ENCODE measurements at places on chromosomes 3 and 15.

DNA sequence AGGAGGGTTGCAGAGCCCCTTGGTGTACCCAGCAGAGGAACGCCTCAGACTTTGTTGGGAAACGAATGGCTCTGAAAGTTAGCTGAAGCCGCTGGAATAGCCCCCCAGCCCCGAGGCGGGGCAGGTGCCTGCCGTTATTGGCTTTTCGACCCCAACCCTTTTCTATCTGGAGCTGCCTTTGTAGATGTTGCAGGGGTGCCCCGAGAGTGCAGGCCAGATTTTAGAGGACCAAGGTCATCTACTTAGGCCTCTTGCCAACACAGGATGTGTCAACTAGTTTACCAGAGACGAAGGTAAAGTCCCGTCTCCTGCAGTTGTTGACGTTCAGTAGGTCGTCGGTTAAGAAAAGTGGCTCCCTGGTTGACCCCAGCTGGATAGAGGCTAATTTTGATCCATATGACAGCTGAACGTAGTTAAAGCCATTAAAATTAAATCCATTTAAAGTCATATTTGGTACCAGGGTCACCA is 579 bp upstream of the UBE3A start:
- no peak for DNase-seq

DNA sequence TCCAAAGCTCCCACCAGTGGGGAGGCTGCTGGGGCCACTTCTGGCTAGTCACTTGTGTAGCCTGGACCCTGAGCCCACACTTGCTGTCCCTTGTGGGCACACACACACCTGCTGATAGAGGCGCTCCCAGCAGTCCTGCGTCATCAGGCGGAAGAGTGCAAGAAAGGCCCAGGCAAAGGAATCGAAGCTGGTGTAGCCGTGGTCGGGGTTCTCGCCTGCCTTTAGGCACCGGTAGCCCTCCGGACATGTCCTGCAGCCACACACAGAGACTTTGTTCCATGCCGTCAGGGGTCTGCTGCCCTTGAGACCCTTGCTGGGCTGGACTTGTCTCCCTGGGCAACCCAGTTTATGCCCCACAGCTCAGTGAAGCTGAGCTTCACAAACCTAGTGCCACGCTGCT is 42.9 kb downstream of the SCN5A start:
- no peak for DNase-seq

DNA sequence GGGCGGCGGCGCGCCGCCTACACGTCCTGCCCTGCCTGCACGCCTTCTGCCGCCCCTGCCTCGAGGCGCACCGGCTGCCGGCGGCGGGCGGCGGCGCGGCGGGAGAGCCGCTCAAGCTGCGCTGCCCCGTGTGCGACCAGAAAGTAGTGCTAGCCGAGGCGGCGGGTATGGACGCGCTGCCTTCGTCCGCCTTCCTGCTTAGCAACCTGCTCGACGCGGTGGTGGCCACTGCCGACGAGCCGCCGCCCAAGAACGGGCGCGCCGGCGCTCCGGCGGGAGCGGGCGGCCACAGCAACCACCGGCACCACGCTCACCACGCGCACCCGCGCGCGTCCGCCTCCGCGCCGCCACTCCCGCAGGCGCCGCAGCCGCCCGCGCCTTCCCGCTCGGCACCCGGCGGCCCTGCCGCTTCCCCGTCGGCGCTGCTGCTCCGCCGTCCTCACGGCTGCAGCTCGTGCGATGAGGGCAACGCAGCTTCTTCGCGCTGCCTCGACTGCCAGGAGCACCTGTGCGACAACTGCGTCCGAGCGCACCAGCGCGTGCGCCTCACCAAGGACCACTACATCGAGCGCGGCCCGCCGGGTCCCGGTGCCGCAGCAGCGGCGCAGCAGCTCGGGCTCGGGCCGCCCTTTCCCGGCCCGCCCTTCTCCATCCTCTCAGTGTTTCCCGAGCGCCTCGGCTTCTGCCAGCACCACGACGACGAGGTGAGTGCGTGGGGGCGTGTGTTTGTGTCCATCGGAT is 602 bp downstream of the TRIM71 start:
- no peak for DNase-seq

DNA sequence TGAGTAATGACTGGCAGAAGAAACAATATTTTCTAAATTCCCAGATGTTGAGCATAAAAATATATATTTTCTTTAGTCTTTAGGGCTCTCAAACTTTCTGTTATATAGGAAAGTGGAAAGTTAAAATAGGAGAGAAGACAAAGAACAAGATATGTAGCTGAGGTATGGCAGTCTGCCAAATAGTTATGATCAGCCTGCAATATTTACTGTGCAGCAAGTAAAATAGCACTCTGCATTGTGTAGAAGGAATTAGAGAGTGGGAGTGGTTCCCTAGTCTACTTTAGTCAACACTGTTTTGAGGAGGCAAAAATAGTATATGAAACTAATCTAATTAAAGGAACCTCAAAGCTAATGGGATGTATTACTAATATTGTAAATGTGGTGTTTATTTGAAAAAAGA is 978.1 kb upstream of the ALCAM start:
- DNase-seq, result no peak

GRCh38 chr15:64480891-64481290 is 20.5 kb downstream of the ZNF609 start:
- DNase-seq, result no peak

DNA sequence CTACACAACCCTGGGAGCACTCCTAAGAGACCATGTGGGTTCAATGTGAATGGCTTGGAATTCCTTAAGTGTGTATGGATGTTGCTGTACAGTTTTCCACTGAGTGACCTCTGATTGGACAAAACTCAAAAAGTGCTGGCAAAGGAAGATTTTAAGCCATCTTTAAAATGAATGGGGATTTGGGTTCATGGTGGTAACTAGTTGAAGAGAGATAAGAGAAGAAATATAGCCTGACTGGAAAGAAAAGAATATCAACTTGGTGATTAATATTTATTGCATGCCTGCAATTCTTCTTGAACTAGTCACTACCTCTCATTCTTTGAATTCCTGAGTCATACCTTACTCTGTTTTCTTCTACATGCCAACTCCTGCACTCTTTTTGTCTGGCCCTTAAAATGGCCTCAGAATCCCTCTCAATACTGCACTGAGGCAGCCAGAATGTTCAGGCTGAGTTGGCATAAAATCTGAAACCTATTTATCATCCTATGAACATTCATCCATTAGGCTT is 124.7 kb downstream of the RPL22L1 start:
- no peak for DNase-seq

- no peak for DNase-seq
Measured at GRCh38 chr15:57502116-57502515, 89.6 kb upstream of the MYZAP start.

DNA sequence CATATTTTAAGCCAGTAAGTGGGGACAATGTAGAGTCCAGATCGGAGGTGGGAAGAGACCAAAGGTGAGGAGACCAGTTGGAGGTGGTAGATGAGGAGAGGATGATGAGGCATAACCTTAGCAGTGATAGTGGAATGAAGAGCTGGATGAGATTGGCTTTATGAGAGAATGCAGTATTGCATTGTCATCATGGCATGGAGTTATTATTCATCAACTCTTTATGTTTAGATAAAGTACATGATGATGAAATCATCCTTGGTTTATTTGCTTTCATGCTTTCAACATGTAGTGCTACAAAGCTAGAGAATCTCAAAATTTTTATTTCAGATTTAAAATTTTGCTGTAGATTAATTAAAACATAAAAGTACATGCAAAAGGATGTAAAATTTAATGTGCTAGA is 64.0 kb downstream of the PPM1L start:
- no peak for DNase-seq

DNA sequence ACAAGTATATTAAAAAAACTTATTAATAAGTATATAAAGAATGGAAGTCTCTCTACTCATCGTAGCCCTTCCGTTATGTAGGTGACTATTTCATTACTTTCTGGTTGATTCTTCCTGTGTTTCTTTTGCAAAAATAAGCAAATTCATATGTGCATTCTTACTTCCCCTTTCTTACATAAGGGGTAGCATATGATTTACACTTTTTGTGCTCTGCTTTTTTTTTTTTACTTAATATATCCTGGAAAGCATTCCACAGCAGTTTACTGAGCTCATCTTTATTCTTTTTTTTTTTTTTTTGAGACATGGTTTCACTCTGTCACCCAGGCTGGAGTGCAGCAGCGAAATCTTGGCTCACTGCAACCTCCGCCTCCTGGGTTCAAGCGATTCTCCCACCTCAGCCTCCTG is 12.9 kb downstream of the SCAMP5 start:
- no peak for DNase-seq

GRCh38 chr3:149011676-149012075 is 20.3 kb downstream of the GYG1 start:
- no peak for DNase-seq

DNA sequence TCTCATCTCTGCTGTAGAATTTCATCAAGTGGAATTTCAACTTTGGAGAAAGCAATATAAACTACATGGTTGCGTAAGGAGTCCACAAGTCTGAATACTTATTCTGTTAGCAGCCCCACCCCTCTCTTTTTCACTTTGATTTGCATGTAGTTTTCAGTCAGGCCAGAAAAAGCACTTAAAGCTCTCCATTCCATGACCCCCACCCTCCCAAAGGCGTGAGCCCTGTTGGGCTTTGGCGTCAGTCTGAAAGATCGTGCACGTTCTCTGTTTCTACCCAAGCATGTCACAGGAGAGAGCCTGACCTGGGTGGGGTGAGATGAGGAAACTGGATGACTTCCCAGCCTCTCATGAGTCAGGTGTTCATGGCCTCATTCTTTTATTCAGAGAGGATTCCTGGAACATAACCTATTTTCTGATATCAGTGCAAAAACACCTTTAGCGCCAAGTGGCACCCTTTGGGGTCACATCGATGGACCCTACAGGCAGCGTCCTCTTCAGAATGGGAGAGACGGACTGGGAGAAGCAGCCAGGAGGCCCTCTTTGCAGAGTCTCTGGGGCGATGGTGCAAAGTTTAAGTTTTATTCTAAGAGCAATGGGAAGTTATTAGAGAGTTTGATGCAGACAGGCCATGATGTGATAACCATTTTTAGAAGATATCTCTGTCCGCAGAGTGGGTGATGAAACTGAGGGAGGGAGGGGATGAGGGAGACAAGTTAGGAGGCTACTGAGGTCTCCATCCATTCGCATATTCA is 55.8 kb downstream of the LSM3 start:
- no peak for DNase-seq

DNA sequence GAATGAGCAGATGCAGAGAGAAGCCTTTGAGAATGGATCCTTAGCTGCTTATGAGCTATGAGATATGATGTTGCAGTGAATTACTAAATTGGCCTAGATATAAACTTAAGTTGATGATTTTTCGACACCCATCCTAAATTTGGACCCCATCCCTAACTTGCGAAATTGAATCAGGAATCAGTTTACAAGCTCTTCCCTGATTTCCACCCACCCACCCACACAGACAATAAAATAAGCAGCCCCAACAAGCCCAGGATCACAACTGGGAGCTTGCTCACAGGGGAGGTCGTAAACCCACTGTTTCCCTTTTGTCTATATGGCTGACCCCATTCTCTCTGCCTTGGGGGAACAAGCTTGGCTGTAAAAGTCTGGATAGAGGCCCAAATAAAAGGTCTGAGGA is 57.3 kb downstream of the GREM1 start:
- DNase-seq, result no peak

DNA sequence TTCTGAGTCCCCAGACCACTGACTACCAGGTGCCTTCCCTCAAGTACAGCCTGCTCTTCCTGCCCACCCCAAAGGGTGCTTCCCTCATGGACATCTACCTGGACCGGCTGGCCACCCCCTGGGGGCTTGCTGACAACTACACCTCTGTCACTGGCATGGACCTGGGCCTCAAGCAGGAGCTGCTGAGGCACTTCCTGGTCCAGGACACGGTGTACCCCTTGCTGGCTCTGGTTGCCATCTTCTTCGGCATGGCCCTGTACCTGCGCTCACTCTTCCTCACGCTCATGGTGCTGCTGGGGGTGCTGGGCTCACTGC is 9.3 kb downstream of the DISP2 start:
- no peak for DNase-seq

GRCh38 chr15:48360841-48361240 is 29.6 kb downstream of the DUT start:
- no peak for DNase-seq

GRCh38 chr15:71146580-71146982 is 31.3 kb downstream of the THSD4 start:
- no peak for DNase-seq

DNA sequence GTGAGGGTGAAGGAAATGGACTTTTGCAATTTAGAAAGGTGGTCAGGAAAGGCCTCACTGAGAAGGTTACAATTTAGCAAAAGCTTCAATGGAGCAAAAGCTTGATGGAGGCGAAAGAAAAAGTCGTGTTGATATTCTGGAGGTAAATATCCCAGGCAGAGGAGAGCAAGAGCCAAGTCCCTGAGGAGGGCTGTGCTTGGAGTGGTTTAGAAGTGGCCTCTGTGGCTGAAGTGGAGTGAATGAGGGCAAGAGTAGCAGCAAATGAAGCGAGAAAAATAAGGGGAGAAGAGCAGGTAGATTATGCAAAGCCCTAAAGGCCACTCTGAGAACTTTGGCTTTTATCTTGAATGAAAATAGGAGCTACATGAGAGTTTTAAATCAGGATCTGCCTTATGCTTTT is 54.1 kb downstream of the GUCA1C start:
- no peak for DNase-seq

GRCh38 chr15:43105077-43105736 is 631 bp downstream of the UBR1 start:
- DNase-seq, result no peak

DNA sequence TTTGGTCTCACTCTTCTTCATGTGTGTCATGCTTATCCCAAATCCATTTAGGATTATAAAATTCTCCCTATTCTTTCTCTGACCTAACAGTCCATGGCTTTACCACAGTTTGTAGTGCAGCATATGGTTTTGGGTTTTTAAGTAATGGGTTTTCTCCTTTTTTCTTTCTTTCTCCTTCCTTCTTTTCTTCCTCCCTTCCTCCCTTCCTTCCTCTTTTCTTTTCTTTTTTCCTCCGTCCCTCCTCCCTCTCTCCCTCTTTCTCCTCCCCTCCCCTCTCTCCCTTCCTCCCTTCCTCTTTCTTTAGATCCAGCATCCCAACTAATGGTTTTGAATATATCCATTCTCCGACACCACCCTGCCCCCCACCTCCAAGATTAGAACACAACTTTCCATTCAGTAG is 118.9 kb downstream of the RBPMS2 start:
- no peak for DNase-seq

DNA sequence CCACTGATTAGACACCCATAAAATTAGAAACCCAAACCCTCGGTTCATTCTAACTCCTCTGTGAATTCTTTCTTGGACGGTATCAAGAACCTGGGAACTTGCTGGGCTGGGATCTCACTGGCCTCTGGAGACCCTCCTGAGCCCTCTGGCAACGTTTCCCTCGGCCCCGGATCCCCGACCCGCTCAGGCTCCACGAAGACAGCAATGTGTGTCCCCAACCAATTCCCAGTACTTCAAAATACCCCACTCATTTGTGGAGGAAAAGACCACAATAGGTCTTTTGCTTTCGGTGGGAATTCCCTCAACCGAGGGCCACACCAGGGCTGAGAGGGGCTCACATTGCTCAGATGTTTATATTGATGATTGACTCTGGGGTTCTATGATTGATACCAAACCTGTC is 117.9 kb upstream of the PRR20G start:
- no peak for DNase-seq

- DNase-seq, result no peak
Measured at GRCh38 chr3:156793851-156794250, 32.3 kb upstream of the LEKR1 start.

- no peak for DNase-seq
Measured at GRCh38 chr3:171353423-171353822, 106.8 kb downstream of the TNIK start.

- DNase-seq, result no peak
Measured at GRCh38 chr3:72311425-72311824, 526.5 kb upstream of the PROK2 start.

All from stimulated activated CD4-positive, alpha-beta T cell treated with anti-CD3 and anti-CD28 coated beads, TNF-alpha, amount 100 ng/mL, for 1 hour (primary cell).